ENCODE measurements at places on chromosomes 5 and 9.

GRCh38 chr5:150568663-150569062 lies 60.7 kb downstream of the NDST1 start:
- no peak for DNase-seq

- no peak for DNase-seq
Observed at GRCh38 chr5:18526792-18527405, 892.6 kb downstream of the TAF11L14 start.

DNA sequence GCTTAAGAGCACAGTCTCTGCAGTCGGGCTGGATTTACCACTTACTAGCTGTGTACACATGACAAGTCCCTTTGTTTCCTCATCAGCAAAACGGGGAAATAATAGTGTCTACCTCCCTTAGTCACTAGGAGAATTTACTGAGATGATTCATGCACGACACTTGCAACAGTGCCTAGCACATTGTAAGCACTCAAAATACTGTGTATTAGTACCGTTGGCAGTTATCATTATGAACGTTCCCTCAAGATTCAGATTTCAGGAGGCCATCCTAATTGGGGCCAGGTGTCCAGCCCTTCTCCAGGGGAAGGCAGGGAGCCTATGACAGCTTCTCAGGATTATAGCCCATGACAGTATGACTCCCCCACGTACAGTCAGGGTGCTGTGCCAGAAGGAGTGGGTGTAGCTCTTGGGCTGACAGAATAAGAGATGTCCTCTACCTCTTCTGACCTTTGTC lies 164.3 kb downstream of the DOCK2 start:
- no peak for DNase-seq

DNA sequence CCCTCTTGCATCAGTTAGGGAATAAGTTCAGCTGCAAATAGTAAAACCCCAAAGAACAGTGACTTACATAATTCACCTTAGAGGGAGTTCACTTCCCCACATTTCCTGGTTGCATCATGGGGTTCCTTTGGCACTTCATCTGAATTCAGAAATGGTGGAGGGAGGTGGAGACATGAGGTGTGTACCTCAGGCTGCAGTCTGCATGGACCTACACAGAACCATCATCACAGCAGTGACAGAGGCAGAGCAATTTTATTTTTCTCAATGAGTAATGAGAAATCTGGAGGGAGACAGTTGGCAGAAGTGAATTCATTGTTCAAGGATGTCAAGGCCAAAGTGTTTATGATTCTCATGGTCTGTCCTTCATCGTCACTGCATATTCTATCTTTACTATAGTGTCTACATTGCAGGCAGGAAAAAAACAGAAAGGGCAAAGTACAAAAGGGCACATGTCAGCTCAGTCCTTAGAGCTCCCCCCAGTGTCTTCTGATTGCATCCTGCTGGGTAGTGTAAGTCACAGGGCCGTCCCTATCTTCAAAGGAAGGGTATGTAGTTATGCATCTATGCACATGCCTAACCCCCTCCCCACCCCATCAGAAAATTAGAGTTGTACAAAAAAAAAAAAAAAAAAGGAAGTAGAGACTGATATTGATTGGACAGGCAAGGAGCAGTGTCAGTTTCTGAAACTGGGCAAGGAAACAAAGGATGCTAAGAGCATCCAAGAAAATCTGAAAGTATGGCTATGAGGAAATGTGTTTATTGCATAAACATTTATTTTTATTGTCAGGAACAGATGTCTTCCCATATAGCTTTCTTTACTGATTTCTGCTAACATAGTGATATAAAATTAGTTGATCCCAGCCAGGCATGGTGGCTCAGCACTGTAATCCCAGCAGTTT lies 132.7 kb upstream of the APC start:
- DNase-seq: no peak

GRCh38 chr9:132020820-132021510 lies 58.7 kb downstream of the MED27 start:
- no peak for DNase-seq

DNA sequence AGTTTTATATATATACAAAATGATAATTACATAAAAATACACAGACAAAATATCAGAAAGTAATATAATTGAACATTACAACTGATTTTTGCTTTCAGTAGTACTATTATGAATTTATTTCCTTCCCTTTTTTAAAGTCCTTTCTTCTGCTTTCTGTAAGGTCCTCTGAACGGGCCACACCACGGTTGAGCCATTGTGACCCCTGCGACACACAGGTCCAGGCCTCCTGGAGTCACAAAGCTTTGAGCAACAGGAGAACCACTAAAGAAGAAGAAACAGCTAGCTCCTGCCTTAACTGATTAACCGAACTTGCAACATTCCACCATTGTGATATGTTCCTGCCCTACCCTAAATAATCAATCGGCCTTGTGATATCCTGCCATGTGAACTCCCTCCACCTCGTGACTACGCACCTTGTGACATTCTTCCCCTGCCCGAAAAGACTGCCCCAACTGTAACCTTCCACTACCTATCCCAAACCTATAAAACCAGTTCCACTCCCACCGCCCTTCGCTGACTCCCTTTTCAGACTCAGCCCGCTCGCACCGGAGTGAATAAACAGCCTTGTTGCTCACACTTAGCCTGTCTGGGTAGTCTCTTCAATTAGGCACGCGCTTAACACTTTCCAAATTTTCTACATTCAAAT lies 375.0 kb upstream of the RFX3 start:
- no peak for DNase-seq

DNA sequence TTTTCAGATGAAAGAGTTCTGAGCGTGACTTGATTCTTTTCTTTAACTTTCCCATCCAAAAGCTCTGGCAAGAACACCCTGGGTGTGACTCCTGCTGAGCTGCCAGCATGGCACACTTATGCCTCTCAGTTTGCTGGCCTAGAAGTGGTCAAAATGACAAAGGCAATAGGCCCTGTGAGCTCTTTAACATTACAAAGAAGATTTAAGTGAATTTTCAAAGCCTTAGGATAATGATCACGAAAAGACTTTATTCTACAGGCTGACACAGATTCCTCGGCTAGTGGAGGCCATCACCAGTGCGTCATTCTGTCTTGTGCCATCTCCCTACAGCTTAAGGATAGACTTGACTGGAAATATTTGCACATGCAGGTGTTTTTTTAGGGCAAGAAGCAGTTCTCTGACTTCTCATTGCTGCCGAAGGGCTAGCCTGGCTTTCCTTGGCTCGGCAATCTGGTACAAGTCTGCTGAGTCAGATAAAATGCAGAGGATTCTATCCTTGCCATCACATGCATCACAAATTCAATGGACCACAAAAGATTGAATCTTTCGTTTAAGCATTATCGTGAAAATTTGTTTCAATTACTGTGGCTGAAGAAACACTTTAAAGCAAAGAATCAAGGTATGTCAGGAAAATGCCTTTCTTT lies 311.5 kb downstream of the COX7C start:
- DNase-seq: no peak

All from NCI-H2171 (cell line).